Suppressor macrophage treated with lipopolysaccharide for 4 hours (primary cell): ENCODE measurements at places on chromosomes 5 and 9.
A peak's percentile ranks its signal among the peaks of the same experiment; 100 is the strongest.

DNA sequence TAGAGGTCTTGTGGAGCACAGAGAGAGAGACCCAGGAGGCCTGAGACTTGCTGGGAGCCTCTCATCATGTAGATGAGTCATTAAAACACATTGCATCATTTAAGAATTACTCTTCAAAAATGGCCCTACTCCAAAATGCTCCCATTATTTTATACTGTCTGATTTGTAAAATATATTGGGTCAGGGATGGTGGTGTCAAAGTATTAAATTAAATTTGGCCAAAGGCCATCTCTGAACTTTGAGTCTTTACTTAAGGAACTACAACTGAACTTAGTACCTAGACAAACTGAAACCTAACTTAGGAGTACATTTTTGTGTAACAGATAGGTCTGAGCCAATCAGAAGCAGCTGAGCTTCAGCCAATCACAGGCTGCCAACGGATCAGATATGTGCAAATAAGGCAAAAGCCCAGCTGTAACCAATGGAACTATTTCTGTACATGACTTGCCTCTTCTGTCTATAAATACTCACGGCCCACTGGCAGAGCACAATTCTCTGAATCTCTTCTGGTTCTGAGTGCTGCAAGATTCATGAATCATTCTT, 657.2 kb downstream of the TLE1 start:
- no peak for DNase-seq

- peak; percentile 79 for DNase-seq
These were observed 134.7 kb upstream of the DMRT1 start for GRCh38 chr9:706606-707459.

DNA sequence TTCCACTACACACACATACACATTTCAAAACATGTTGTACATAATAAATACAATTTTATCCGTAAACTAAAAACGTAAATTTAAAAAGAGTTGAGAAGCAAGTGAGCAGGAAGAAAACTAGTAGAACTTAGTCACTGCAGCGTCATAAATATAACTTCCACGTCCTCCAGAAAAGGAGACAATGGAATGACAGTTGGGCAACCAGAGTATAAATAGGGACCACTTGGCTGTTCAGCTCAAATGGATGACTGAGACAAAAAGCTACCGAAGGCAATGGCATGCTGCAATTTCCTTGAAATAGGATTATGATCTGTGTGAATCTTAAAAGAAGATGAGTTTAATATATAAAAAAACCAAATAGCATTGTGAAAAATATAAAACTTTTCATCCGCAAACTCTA, 438.5 kb upstream of the RGMB start:
- no peak for DNase-seq

- no peak for DNase-seq
These were observed 6.0 kb downstream of the TMEM171 start for GRCh38 chr5:73126381-73126780.
